Body of pancreas (tissue), 4 donors: ENCODE measurements at places on chromosomes 4 and X. TPM values are rescaled to one million over a fixed set of nuclear protein-coding genes. Genes with fewer than 3 reads are reported as not detected.

PNMA6F gene
- total RNA-seq, result not detected

ADGRG4 gene
- total RNA-seq, result not detected

TSPAN5 gene
- 1.8 TPM for total RNA-seq

SPOCK3 gene
- total RNA-seq, result not detected
